Fibroblast of skin of right quadriceps (primary cell): ENCODE measurements at places on chromosomes 7 and 10.

GRCh38 chr10:96987842-96988175 lies 155.7 kb downstream of the LCOR start:
- peak; percentile 48 for DNase-seq

GRCh38 chr7:93198472-93198871 lies 27.8 kb downstream of the HEPACAM2 start:
- no peak for DNase-seq

- DNase-seq: peak; percentile 11
Measured at GRCh38 chr7:111682588-111683340, 120.5 kb upstream of the IMMP2L start.

GRCh38 chr10:19815731-19816410 lies 361 bp upstream of the PLXDC2 start:
- peak; percentile 49 for DNase-seq

GRCh38 chr7:94307399-94308048 lies 87.2 kb upstream of the COL1A2 start:
- DNase-seq: no peak

GRCh38 chr10:47406870-47407691 lies 23.0 kb upstream of the ZNF488 start:
- DNase-seq: peak; percentile 72

DNA sequence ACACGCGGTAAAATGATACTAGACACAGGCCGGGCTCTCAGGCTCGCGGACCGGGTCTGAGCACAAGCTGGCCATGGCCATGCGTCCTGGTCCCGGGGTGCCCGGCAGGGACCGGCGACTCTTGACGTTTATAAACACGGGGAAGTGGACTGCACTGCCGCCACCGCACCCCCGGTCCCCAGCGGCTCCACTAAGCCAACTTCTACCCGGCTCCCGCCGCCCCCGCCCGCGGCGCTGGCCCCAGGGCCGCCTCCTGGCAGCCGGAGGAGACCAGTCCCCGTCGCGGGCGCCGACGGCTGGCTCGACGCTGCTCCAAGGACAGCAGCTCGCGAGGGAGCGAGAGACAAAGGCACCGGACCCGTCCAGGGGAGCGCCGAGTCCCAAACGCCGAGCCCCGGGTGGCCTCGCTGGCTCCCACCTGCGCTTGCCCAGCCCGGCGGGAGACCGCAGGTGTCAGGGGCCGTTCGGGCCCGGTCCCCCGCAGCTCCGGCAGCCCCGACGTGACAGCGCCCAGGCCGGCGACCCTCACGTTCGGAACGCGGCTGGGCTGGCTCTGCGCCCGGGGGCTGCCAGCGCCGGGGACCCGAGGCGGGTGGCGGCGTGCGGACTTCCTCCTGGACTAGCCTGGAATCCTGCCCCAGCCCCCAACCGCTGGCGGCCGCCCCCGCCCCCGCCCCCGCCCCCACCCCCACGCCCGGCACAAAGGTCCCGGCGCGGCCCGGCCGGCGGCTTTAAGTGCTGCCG lies 517 bp downstream of the ITGB1 start:
- no peak for DNase-seq

DNA sequence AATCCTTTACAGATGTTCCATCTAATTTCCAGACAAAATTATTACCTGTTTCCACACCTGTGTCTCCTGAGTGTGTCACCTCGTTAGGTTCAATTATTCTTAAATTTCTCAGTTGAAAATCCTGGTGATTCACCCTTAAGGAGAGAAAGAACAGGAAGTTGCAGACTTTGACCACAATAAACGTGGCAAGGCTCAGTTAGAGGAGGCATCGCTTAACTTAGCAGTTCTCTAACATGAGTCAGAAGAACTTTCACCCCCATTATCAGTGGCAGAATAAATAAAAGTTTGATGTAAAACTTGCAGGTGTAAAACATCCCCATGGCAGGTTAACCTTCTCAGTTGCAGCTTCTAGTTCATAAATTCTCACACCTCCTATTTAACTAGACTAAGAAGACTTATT lies 8.3 kb downstream of the XPNPEP1 start:
- DNase-seq: peak; percentile 71

DNA sequence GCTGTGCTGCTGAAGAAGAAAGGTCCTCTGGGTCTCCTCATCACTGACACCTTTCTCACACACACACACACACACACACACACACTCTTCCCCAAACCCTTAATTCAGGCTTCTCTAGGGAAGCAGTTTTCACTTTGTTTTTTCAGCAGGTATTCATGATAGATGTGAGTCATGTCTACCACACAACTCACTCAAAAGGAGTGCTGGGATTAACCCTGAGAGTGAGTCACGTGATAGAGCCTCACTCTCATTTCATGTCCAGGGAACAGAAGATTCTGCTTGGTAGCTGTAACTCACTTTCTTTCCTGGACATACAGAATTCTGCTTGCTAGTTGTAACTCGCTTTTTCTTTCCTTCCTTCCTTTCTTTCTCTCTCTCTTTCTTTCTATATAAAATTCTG lies 45.4 kb downstream of the VIM start:
- peak; percentile 82 for DNase-seq

GRCh38 chr10:113496111-113497109 lies 56.4 kb upstream of the HABP2 start:
- peak; percentile 77 for DNase-seq

GRCh38 chr10:51629934-51630639 lies 69.3 kb downstream of the CSTF2T start:
- DNase-seq: peak; percentile 64

- DNase-seq: no peak
Measured at GRCh38 chr7:5691606-5692005, 89.9 kb downstream of the RNF216 start.

GRCh38 chr10:47147186-47147585 lies 152.8 kb upstream of the GDF10 start:
- peak; percentile 35 for DNase-seq

GRCh38 chr10:5163487-5163886 lies 21.5 kb downstream of the AKR1C8 start:
- DNase-seq: no peak

- no peak for DNase-seq
Measured at GRCh38 chr7:107228291-107228690, 59.5 kb downstream of the HBP1 start.

DNA sequence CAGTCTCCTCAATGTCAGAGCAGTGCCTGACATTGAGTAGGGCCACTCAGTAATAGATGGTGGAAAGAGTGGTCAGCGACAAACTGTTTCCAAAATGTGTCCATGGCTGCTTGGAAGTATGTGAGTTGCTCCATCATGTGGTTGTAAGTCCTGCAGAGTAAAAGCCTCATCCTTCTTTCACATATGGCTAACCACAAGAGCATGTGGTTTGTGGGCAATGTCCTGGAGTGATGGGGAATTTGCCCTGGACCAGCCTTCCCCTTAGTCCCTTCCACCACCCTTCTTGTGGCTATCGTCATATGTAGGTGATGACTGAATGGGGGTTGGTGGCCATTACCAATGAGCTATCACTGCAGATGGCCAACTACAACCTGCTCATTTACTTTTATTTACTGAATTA lies 33.0 kb upstream of the PLXNA4 start:
- DNase-seq: peak; percentile 51

DNA sequence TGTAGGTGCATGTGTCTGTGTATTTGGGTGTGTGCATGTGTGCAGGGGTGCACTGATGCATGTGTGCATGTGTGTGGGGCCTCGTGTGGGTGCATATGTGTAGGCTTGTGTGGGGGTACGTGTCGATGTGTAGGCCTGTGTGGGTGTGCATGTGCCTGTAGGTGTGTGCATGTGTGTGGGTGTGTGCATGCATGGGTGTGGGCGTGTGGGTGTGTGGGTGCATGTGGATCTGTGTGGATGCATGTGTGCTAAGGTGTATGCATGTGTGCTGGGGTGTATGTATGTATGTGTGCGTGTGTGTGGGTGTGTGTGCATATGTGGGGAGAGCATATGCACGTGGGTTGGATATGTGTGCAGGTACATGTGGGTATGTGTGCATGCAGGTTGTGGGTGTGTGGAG lies 73.2 kb downstream of the NKX6-2 start:
- DNase-seq: no peak

DNA sequence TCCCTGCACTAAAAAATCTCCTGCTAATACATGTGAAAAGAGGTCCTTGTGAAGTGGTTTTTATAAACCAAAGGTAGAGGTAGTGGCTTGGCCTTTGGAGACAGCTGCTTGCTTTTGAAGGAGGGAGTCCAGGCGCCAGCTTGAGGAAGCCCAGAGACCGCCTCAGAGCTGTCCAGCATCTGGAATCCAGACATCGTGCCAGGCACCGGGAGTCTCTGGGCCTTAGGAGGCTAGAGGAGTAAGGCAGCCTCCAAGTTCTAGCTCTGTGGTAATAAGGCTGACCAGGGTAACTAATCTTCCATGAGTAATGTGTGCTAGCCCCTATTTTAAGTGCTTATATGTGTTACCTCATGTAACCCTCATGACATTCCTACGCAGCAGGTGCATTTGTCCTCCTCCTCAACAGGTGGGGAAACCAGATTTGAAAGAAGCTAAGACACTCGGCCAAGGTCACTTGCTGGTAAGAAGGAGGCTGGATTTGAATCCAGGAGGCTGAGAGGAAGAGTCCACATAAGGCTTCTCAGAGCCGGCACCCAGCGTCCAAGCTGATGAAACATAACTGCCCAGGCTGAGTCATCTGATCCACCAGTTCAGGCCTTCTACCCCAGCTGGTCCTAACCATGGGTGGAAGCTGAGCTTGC lies 26.1 kb downstream of the PRLHR start:
- no peak for DNase-seq

GRCh38 chr7:14637968-14638367 lies 264.6 kb downstream of the DGKB start:
- no peak for DNase-seq

DNA sequence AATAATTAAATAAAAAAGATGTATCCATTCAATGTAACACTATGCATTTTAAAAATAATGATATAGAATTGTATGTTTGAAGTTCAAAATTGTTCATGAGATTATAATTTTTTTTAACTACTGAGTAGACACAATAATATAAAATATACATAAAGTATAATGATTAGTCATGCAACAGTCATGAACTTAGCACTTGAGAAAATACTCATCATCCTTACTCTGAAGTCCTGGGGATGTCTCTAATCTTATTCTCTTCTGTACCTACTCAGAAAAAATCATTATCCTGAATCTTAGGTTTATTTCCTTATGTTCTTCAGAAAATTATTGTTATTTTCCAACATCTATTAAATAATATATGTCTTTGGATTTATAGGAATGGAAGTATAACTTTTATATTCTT lies 26.4 kb upstream of the IKZF1 start:
- DNase-seq: no peak

- no peak for DNase-seq
Measured at GRCh38 chr10:58837826-58838225, 325.2 kb downstream of the BICC1 start.

DNA sequence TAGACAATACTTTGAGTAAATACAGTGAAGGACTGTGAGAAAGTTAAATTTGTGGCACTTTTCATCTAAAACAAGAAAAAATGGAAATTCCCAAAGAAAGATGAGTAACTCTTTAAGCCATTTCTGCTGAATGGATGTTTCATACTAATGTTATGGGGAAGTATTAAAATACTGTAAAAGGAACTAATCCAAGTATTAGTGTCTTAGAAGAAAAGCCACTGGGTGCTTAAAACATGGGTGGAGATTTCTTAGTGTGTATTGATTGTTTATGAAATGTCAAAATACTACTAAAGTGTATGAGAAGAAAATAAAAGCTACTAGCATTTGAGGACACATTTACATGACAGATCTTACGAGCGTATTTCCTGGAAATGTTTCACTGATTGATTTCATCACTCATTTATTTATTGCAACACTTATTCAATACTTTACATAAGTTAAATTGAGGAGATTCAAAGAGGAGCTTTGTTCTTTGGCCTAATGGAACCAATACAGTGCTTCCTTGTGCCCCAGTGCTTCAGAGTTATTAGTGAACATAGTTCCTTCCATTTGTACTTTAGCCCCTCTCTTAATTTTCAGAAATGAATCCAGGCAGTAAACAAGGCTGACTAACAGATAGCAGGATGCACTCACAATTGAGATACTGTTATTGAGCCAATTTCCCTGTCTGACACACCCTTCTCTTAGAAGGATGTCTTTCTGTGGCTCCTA lies 155.5 kb upstream of the AHR start:
- peak; percentile 8 for DNase-seq

DNA sequence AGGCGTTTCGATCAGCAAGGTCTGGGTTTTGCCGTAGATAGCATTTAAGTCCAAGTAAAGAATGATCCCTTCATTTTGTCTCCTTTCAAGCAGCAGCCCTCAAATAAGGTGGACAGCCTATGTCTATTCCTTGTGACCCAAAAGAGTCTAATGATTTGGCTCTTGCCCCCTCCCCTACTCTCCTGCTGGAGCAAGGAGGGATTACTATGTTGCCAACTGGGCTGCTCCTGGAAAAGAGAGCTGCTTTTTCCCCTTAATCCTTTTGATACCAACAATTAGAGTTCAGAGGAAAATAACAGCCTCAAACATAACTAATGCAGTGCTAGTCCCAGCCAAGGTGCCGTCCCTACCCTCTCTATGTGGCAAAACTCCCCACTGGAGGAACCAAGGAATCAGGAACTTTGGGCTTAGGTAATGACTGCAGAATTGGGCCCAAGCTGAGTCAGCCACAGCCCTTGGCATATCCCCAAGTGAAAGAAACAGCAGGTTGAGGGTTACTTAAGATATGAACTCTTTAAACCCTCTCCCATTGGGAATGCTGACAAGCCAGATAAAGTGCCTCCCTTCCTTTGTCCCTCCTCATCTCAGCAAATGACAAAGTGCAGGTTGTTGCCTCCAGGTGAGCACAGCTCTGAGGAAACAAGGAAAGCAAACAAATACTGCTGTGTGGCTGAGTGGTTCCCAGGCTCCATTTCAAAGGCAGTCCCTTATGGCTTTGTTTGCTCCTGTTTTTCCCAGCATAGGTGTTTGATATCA lies 643.7 kb downstream of the INHBA start:
- no peak for DNase-seq

- no peak for DNase-seq
Measured at GRCh38 chr7:141042222-141043193, 27.8 kb upstream of the MRPS33 start.

GRCh38 chr7:18624459-18624858 lies 128.9 kb downstream of the HDAC9 start:
- no peak for DNase-seq

DNA sequence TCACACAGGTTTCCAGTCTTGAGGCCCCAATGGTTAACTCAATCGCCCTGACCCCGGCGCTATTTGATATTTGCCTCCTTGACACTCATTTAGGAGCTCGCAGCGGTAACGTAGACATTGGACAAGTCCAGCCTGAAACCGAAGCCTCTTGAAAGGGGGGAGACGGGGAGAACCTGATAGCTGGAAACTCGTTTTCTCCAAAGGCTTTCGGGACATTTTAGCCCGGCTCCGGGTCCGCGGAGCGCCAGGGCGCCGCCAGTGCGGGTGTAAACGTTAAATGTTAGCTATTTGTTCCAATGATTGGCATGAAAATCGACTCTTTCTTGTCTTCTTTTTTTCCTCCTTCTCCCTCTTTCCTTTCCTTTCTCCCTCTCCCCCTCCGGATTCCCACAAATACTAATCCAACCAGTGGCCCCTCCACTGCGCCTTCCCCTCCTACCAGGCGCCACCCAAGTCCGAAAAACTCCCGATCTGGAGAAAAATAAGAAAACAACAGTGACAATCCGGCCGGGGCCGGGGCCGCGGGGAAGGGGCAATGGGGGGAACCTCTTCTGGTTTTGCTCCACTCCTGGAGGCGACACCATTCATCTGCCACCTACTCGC lies 17.2 kb upstream of the GATA3 start:
- no peak for DNase-seq
